ENCODE measurements at places on chromosomes 4 and X.

DNA sequence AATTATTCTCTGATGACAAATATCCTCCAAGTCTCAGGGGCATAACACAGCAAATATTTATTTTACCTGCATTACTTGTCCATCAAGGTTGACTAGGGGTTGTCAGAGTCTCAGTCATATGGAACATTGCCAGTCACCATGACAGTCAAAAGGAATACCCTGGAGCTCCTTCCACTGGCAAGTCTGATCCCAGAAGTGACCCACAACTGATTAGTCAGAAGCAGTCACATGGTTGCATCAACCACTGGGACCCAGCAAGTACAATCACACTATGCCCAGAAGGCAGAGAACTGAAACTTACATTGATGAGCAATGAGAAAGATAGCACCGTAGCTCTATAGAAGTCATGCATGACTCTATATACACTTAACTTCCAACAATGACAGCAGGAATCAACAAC is 41.9 kb upstream of the SOD3 start:
- no peak for DNase-seq

- no peak for DNase-seq
Observed at GRCh38 chrX:22095286-22095685, 63.2 kb downstream of the PHEX start.

- DNase-seq: no peak
Observed at GRCh38 chr4:111636961-111637585, 508.2 kb upstream of the FAM241A start.

- no peak for DNase-seq
Observed at GRCh38 chr4:186820391-186820891, 96.8 kb upstream of the FAT1 start.

- no peak for DNase-seq
Observed at GRCh38 chr4:124414276-124415040, 298.1 kb downstream of the ANKRD50 start.

- DNase-seq: no peak
Observed at GRCh38 chr4:101393256-101393655, 45.9 kb upstream of the PPP3CA start.

DNA sequence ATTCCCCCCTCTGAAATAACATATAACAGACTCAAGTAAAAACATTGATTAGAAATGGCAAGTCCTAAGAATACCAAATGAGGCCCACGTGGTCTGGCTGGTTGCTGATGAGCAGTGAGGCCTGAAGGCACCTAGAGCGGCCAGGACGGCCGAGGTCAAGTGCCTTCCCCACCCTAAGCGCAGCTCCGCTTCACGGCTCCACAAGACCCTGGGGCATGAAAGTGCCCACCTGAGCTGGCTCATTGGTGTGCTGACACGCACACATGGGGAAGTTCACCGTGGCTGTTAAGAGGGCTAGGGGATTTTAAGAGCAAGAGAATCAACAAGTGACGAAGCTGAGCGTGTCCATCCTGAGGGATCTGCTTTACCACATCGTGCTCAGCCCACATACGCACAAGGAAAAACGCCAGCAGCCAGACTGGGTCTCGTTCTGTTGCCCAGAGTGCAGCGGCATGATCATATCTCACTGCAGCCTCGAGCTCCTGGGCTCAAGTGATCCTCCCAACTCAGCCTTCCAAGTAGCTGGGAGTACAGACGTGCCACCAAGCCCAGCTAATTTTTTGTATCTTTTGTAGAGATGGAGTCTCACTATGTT is 22.4 kb downstream of the DCTD start:
- DNase-seq: no peak

DNA sequence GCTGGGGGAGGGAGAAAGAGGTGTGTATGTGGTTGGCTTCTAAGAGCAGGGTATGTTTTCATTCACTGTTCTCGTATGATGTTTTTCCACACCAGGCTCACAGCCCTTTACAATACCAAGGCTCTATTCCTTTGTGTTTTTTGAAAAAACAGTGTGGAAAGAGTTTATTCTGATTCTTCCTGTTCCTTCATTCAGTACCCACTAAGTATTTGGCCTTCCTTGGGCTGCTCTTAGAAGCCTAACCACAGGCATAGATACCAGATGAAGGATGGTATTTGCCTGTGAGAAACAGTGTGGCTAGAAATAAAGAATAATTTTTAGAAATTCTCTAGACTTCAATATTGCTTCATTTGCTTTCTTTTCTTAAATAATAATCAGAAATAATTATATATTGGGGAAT is 518.0 kb upstream of the DIPK2B start:
- DNase-seq: no peak

GRCh38 chrX:42992199-42992943 is 214.4 kb upstream of the PPP1R2C start:
- DNase-seq: no peak

GRCh38 chr4:99591757-99592156 is 17.1 kb downstream of the MTTP start:
- no peak for DNase-seq

DNA sequence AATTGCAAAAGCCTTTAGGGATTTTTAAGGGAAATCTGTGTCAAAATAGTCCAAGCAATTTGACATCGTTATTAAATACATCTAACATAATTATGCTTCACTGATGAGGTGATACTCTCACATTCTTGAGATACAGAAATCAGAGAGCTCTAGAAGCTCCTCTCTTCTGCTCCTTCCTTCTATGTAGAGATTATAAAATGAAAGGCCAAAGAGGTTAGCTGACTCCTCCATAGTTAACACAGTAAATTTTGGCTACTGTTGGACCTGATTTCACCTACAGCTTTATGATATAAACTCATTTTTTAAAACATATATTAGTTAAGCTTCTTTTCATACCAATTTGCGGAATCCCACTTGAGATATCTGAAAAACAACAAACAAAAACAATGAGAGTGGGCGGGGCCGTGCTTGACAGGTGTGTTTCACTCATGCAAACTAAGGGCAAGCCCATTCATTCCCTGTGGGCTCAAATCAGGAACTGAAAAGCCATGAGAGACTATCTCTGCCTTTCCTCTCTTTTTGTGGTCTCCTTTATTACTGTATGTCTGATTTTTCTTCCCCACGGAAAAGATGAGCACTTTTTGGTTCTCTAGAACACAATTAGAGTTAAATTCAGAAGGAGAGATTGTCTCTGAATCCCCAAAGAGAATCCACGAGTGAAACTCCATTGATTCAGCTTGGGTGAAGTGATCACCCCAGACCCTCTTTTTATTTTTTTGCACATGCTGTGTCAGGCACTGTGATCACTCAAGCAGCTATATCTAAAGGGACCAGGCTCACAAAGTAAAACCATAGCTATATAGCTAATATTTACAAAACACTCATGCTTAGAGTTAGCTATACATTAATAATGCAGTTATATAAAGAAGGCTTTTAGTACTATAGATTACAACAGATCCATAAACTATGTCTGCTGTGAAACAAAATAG is 566.3 kb downstream of the IL15 start:
- no peak for DNase-seq

DNA sequence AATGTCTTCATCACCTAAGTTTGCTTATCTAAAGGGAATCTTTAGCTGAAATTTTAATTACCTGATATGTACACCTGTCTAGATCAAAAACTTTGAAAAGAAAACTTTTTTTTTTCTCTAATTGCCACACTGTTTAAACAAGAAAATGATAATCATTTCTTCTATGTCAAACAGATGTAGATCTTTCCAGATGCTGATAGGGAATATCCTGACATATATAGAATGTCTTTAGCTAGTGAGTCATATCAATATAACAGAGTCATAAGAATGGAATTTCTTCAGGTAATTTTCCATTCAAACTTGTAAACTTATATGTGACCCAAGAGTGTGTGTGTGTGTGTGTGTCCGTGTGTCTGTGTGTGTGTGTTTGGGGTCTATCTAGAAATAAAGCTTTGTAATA is 271.9 kb downstream of the GPM6A start:
- DNase-seq: no peak

GRCh38 chrX:2984342-2984741 is 22.0 kb upstream of the ARSH start:
- no peak for DNase-seq

- DNase-seq: no peak
Observed at GRCh38 chrX:72408885-72409284, 103.2 kb upstream of the CITED1 start.

DNA sequence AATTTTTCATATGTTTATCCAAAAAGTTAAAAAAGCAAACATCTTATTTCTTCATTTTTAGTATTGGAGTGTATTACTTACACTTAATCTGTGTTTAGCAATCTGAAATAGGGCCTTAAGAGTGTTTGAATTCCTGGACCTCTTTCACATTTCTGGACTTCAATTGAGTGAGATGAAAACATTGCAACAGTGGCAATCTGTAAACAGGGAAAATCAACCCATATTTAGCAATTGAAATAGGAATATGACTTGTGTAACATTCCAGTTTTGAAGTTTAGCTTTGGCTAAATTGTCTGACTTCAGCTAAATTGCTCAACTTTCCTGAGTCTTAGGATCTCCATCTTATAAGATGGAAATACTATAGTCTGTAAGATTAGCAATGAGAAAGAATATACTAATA is 34.6 kb upstream of the FHL1 start:
- DNase-seq: no peak

GRCh38 chr4:15444276-15444675 is 16.4 kb downstream of the C1QTNF7 start:
- DNase-seq: no peak

GRCh38 chr4:108637856-108638255 is 12.5 kb upstream of the OSTC start:
- no peak for DNase-seq

- no peak for DNase-seq
Observed at GRCh38 chr4:8247047-8247930, 22.3 kb upstream of the HTRA3 start.

GRCh38 chr4:17093481-17093880 is 195.0 kb upstream of the LDB2 start:
- DNase-seq: no peak

GRCh38 chr4:122710434-122711308 is 21.8 kb upstream of the BBS12 start:
- no peak for DNase-seq

DNA sequence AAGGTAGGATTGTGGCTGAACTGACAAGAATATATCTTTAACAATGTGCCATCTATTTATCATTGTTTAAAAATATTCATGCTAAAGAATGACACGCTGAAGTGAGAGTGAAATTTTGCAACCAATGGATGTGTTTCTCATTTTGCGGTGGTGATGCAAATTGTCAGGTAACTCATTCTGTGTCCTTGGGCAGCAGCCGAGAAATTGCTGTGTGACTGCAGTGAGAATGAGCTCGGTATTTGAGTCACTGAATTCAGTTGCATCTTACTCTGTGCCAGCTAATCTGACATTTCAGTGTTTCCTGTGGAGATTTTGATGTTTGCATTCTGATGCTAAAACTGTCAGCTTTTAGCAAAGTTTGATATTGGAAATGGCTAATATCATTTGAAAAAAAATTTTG is 28.1 kb downstream of the MCUB start:
- peak; percentile 33 for DNase-seq

GRCh38 chr4:72712997-72713396 is 144.0 kb upstream of the ADAMTS3 start:
- DNase-seq: no peak

DNA sequence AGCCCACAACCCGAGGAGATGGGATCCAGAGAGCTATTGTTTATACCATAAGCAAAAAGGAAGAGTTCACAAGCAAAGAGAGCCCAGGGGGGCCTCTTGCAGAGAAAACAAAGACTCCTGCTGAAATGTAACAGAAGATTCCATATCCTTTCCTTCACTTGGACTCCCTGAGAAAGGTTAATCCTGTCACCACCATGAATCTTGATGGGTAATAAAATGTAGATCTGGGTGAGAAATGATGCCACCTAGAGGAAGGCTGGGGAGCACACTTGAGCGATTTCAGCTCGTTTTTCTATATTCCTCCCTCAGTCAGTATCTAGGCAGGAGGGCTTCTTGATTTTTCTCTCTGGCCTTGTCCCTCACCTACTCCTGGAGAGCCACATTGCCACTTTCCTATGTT is 10.2 kb upstream of the KCNE5 start:
- DNase-seq: peak; percentile 8

GRCh38 chrX:116111934-116112595 is 58.5 kb upstream of the AGTR2 start:
- DNase-seq: no peak

DNA sequence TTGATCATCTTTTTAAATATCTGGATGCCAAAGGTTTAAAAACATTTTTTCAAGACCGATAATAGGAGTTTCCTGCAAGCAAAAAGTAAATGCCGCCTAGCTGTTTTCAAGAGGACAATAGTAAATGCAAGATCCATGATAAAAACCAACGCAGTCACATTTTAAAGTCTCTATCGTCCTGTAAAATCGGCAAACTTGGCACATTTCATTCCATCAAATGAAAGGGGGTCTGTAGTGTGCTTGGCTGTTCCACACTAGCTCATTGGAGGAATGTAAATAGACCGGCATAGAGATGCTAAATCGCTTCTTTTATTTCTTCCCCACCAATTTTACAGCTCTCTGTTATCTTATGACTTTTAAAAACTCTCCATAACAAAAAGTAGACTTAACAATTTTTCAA is 202.2 kb downstream of the NLGN4X start:
- no peak for DNase-seq

GRCh38 chr4:151652841-151653547 is 107.8 kb downstream of the GATB start:
- no peak for DNase-seq

GRCh38 chrX:96721354-96721753 is 36.7 kb downstream of the DIAPH2 start:
- peak; percentile 14 for DNase-seq

- DNase-seq: no peak
Observed at GRCh38 chr4:152259866-152260265, 276.0 kb downstream of the FBXW7 start.

DNA sequence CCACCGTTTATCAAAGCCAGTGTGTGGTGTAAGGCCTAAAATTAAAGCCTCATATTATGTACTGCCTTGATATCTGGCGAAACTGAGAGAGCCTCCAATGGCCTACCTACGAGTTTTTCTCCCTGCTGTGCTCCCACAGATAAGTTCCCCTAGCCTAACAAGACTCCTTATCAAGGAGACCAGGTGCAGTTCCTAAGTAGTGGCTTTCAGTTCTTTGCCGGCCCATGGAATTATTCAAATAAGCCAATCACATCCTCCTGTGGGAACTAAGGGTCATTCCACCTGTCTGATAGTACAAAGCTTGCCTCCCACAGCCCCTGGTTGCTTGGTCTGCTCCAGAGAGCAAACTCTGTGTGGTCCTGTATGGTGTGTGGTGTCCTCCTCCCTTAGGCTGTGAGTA is 99.8 kb upstream of the TEX13C start:
- no peak for DNase-seq

Data from germinal center (tissue), 1 donor.